ENCODE measurements at places on chromosomes 6 and 20.

GRCh38 chr6:31401403-31401802 lies 2.0 kb upstream of the MICA start:
- DNase-seq: no peak

GRCh38 chr6:13135152-13135551 lies 193.2 kb downstream of the TBC1D7 start:
- no peak for DNase-seq

DNA sequence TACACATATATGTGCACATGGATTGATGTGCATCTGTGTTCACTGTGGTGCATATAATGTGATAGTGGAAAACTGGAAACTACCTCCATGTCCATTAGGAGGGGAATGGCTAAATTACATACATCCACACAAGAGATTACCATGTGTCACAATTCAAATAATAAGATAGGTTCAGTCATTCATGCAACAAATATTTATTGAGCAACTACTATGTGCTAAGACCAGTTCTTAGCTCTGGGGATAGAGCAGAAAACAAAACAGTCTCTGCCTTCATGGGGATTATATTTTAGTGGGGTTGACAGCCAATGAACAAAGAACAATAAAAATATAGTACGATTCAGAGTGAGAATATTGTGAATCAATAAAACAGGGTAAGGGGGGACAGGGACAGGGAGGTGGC lies 61.7 kb upstream of the PTGIS start:
- DNase-seq: no peak

DNA sequence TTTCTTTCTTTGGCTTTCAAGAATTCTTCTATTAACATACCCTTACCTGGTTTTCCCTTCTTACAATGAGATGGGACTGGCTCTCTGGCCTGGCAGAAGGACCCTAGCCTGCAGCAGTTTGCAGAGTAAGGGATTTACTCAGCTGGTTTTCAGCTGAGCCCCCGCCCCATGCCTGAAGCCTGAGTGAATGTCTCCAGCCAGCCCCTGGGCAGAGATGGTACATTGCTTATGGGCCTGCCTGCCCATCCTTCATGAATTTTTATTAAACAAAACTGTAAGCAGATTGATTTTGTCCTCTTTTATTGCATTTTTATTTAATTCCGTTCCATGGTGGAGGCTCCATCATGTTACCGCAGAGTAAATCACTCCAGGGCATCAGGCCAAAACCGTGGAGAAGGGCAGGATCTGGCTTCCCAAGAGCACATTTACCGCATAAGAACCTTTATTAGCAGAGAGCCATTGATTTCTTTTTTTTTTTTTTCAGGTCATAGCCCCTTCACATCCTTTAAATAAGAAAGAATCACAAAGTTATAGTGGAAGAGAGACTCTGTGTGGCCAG lies 316.2 kb downstream of the DHX35 start:
- DNase-seq: no peak

DNA sequence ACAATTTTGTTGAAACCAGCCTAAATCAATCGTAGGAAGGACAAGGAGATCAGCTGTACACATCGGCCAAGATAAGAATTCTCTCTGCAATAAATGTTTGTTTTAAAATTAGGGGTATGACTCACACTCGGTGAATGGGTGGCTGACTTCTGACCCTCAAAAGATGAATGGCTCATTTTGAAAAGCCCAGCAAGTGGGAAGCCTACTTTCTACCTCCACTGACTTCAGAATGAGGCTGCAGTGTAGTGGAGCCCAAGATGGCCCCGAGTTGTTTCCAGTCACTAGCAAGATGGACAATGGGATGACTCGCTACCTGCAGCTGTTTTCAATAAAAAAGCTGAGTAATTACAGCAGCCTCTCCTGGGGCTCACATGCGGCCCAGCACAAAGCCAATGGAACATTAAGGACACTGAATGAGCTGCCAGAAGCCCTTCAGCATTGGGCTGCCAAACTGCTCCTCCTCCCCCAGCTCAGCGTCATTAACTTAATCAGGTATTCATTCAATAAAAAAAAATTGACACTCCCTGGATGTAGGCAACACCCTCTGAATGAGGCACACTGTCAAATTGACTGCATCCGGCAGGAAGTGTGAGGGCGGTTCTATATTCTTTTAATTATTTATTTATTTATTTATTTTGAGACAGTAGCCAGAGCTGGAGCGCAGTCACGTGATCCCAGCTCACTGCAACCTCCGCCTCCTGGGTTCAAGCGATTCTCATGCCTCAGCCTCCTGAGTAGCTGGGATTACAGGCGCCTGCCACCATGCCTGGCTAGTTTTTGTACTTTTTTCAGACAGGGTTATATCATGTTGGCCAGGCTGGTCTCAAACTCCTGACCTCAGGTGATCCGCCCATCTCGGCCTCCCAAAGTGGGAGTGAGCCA lies 107.3 kb downstream of the GMPR start:
- DNase-seq: no peak

- DNase-seq: no peak
Measured at GRCh38 chr6:54516321-54516720, 208.1 kb downstream of the TINAG start.

DNA sequence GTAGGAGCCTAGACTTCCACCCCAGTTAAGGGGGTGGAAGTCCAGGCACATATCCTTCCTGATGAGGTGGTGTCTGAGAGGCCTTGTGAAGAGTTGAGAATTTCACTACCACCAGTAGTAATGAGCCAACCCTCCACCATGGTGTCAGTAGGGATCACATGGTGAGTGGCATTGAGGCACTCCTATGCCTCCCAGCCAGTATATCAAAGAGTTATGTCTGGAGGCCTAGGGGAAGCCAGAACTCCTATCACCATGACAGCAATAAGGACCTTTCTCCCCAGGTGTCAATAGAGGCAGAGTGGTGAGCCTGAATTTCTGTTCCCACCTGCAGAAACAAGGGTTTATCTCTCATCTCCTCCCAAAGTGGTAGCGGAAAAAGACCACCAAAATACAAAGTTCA lies 106.6 kb upstream of the ADTRP start:
- no peak for DNase-seq

GRCh38 chr6:101224751-101225150 lies 168.8 kb upstream of the GRIK2 start:
- no peak for DNase-seq

DNA sequence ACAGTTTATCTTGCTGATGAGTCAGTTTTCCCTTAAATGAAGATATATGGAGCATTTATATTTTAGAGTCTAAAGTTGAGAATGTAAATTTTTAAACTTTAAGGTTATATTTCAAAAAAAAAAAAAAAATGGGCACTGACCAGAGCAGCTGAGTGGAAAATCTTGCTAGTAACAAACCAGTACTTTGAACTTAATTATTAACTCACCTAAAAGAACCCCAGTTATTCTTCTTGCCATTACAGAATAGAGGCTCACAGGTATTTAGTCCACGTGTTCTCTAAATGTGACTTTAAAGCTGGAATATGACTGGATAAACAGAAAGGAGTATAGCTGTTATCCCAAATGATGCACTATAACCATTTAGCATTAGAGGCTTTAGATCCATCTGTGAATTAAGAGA lies 178.4 kb downstream of the COL9A1 start:
- no peak for DNase-seq

DNA sequence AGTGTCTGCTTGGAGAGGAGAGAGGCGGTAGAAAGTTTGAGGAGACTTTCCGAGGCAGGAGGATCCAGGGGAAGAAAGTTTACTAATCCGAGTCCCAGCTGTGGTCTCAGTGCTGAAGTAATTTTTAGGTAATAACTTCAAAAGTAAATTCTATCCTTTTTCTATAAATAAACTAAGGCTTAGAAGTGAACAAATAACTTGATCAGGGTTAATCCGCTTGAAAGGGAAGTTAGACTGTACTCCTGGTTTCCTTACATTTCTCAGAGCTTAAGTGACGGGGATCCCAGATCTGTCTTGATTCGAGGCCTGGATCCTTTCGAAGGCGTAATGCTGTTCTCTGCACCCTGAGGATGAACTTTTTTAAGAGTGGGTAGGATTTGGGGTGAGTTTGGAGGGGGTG lies 2.6 kb downstream of the STK35 start:
- no peak for DNase-seq

GRCh38 chr6:21648475-21649050 lies 55.0 kb downstream of the SOX4 start:
- DNase-seq: peak; percentile 21

DNA sequence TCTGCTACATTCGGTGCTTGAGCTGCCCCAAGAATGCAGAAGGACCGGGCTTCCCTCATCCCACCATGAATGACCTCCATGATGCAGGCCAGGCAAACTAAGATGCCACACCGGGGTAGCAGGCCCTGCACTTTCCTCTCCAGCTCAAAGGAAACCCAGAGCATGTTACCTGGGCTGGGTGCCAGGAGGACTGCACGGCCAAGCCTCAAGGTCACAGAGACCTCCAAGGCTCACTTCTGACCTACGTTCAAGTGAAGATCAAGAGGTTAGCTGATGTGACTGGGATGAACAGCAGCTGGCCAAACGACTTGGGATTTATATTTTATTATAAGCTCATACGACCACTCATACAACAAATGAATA lies 501.8 kb downstream of the CD83 start:
- DNase-seq: no peak

GRCh38 chr6:78345882-78346281 lies 521.5 kb upstream of the IRAK1BP1 start:
- DNase-seq: no peak

Data from NAMALWA (cell line).